ENCODE measurements at places on chromosomes 6 and 20.

DNA sequence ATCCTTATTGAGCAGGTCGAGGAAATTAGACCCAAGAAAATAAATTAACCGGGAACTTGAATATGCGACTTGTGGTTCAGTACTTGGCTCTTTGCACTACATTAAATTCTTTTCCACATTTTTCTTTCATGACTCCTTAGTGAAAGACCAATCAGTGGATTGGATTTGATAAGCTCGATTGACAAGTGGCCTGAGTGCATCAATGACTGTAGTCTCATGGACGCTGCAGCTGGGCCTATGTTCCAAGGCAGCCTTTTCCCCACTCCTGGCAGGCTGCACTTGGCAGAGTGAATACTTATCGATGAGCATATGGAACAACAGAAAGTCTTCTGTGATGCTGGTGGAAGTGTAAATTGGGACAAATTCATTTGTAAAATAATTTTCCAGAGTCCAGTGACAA, 210.8 kb upstream of the EXOC2 start:
- no peak for DNase-seq

GRCh38 chr6:151108548-151108947, 131.2 kb upstream of the AKAP12 start:
- no peak for DNase-seq

DNA sequence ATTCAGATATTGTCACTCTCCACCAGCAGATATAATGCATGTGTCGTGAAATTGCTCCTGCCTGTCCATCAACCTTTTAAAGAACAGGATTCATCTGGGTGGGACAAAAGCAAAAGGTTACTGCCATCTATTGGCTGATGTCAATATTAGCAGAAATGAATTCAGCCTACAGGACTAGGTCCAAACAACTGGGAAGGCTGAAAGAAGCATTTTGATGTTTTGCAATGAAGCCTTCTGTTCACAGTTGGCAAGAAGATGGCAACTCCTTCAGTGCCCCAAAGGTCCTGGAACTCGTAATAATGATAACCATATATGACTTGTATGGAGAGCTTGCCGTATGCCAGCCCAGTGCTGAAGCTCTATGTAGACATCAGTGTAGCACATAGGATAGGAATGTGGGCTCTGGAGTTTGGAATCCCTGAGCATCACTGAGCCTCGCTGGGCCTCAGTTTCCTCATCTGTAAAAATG, 7.5 kb downstream of the BCAS1 start:
- no peak for DNase-seq

GRCh38 chr6:16761471-16762267, 409 bp upstream of the ATXN1 start:
- peak; percentile 83 for DNase-seq

DNA sequence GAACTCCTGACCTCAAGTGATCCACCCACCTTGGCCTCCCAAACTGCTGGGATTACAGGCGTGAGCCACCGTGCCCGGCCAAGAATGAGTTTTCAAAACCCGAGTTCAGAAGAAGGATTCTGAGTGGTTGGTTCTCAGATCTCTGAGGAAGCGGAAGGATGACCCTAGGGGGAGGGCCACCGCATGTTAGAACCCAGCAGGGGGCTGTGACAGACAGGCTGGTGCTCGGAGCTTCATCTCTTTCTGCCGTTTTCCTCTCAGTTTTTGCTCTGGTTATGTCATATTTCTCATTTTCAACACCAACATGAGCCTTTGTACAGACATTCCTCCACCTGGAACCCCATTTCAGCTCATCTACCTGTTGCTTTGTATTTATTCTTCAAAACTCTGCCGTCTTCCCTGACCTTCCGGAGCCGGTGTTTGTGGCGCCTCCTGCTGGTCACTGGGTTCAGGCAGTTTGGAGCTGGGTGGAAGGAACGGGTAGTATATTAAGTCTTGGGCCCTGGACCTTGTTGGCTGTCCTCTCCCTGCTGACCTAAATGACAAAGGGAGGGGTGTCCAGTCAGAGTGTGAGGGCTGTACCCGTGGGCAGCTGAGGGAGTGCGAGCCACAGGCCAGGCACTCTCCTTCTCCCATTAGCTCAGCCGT, at the start of gene DEFB123:
Gene DEFB123, plus strand, starts transcription at position 621 of the 648 bp plus-strand sequence. CDS start 67 bp downstream, outside the sequence.
- DNase-seq = no peak

DNA sequence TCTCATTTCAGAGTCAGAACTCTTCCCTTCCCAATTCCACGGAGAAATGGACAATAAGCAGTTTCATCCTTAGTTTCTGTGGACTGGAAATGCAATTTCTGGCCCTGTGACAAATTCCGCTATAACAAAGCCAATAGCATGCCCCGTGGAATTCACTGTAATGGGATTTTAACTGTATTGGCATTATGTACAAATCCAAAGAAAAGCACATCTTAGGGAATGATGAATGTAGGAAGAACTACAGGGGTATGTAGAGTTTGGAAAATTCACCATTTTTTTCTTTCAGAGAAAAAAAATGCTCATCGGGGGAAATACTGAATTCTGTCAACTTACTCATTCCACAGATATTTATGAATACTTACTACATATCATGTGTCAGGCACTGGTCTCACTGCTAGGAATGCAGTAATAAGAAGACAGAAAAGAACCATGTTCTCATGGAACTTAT, 43.5 kb downstream of the KIF6 start:
- DNase-seq = no peak

DNA sequence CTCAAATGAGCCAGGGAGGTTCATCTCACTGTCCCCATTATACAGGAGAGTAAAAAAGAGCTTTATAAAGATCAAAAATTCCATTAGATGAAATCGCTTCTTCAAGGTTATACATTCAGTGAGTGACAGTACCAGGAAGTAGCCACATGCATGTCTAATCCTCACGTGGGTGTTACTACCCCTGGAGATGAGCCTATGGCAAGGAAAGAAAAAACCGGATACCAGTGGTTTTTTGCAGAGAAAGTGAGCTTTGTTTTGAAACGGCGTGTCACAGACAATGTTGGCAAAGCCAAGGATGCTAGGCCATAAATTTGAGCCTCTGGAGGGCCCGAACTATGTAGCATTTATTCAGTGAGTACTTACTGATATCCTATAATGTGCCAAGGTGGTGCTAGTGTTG, 215.0 kb upstream of the RIN2 start:
- DNase-seq = no peak

GRCh38 chr6:70479236-70479635, 65.9 kb downstream of the FAM135A start:
- DNase-seq = no peak

DNA sequence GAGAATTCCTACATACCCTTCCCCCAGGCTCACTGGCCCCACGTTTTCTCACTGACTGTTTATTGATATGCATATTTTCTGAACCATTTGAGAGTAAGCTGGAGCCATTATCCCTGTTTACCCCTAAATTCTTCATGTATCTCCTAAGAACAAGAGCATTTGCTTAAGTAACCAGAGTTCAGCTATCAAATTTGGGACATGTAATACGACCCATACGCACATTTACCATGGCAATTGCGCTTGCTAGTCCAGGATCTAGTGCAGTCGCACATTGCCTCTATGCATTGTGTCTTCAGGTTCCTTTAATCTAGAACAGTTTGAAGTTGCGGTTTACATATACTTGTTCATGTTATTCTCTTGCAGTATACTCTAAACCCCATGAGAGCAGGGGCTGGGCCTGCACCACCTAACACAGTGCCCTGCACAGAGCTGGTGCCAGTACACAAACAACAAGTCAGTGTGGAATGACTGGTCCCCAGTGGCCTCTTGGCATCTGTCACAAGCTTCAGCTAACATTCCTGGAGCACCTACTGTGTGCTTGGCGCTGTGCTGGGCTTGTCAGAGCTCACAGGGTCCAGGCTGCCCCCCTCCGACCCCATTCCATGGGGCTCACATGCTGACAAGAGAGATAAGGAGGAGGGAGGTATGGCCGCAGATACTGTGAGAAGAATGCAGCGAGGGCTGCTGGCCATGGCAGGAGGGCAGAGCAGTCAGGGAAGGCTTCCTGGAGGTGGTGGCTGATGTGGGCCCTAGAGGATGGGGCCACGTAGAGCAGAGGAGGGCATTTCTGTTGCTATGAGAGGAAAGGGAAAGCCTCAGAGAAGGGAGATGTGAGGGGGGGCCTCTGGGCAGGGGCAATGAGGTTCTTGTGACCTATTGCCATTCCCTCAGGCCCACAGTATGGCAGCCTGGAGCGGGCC, 28.1 kb downstream of the SPDEF start:
- no peak for DNase-seq

DNA sequence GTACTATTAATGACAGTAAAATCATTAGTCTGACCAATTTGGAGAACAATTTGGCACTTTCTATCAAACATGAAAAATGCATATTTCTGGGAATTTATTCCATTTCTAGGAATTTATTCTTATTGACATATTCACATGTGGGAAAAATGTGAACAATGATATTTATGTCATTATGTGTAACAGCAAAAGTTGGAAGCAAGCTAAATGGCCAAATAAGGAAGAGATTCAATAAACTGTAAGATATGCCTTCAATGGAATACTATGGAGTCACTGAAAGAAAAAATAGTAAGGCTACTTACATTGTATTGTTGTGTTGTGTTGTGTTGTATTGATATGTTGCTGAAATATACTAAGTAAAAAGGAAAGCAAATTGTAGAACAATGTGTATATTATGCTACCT, 100.5 kb upstream of the EDN1 start:
- DNase-seq = no peak

GRCh38 chr6:85920782-85921181, 278.1 kb upstream of the SYNCRIP start:
- DNase-seq = no peak

- DNase-seq = no peak
These were observed 17.1 kb upstream of the CALHM6 start for GRCh38 chr6:116444092-116444491.

DNA sequence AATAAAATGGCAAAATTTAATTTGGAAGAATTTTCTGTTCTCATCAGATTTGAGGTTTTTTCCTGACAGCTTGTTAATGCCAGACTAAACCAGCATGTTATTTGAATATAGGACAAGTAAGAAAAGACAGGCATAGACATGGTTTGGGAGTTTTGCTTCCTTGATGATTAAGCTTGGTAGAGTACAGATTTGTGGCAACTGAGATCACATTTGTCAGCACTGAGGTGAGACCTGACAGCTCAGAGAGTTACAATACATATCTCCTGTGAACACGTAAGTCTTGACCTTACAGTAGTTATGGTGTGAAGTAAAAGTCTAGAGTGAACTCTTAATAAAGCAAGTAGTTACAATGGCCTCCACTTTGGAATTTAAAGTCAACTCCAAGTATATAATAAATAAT, 34.5 kb downstream of the CENPW start:
- DNase-seq = no peak

- peak; percentile 36 for DNase-seq
These were observed 2.9 kb downstream of the TFAP2A start for GRCh38 chr6:10411971-10412460.

DNA sequence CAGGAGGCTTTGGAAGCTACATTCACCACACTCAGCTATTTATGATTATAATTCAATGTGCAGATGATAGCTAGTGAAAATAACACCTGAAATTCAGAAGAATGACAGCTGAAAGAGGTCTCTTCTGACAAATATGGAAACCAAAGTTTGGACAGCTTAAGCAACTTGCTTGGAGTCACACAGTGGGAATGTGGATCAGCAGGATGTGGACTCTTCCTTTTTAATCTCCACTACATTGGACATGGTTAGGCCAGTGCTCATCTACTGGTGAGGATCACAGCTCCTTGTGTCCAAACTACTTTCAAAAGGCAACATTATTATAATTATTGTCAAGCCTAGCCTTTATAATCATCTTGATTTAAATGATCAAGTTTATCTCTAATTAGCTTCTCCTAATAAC, 10.4 kb downstream of the TRAPPC3L start:
- no peak for DNase-seq

DNA sequence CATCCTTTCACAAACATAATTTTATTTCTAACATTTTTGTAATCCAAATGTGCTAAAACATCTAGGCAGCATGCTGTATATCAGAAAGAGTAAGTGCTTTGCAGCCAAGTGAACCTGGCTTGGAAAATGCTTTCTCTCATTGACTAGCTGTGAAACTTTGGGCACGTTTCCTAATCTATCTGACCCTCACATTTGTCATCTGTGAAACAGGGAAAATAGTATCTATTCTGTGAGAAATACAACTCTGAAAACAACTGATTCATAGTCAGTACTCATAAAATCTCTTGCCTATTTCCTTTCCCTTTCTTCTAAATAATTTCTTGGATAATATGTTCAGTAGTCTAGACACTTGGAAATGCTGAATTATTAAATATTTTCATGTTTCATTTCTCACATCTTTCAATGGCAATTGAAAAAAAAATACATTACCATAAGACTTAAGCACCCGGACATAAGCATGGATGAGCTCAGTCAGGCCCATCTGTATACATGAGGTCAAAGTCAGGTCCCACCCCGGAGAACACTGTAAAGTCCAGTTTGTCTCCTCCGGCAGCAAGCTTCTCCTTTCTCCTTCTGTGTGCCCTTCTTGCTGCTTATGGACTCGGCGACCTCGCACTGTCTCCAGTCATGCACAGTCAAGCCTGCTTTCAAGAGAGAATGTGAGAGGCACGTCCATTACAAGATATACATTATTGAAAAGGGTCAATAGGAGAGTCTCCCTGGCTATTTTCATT, 455.0 kb upstream of the SOX4 start:
- DNase-seq = no peak

GRCh38 chr6:63543001-63543400, 29.3 kb upstream of the LOC128125822 start:
- DNase-seq = no peak

DNA sequence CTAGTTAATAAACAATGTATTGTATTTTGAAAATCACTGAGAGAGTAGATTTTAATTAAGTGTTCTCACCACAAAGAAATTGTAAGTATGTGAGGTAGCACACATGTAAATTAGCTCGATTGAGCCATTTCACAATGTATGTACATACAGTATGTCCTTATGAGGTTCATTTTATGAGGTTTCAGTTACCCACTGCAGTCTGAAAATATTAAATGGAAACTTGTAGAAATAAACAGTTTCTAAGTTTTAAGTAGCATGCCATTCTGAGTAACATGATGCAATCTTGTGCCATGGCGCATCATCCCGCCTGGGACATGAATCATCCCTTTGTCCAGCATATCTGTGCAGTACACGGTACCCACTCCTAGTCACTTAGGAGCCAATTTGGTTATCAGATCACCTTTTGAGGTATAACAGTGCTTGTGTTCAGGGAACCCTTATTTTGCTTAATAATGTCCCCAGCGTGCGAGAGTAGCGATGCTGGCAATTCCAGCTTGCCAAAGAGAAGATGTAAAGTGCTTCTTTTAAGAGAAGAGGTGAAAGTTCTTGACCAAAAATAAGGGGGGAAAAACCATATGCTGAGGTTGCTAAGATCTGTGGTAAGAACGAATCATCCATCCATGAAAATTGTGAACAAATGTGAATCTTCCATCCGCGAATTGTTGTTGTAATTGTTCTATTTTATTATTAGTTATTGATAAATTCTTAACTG, 64.7 kb downstream of the KCNS1 start:
- DNase-seq = no peak

DNA sequence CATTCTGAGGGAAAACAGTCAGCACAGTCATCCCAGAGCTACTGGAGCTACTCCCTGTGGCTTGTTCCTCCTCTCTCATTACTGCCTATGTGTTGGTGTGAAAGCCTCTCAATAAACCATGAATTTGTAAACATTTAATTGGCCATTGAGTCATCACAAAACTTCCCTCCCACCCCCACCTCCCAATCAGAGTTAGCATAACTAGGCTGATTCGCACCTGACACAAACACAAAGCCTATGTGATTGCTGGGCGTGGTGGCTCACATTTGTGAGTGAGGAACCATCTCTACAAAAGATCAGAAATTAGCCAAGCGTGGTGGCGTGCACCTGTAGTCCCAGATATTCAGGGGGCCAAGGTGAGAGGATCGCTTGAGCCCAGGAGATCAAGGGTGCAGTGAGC, 17.1 kb upstream of the SNTA1 start:
- DNase-seq = no peak

GRCh38 chr6:165571068-165571682, 91.9 kb downstream of the PDE10A start:
- DNase-seq = no peak

Data from glutamatergic neuron (in vitro differentiated cells).